Fibroblast of the aortic adventitia (primary cell): ENCODE measurements at places on chromosomes 16 and 17. TPM values are rescaled to one million over a fixed set of nuclear protein-coding genes. Genes with fewer than 3 reads are reported as not detected.

The CDH11 gene
- 397 and 695 TPM in 2 replicates for total RNA-seq

DNA sequence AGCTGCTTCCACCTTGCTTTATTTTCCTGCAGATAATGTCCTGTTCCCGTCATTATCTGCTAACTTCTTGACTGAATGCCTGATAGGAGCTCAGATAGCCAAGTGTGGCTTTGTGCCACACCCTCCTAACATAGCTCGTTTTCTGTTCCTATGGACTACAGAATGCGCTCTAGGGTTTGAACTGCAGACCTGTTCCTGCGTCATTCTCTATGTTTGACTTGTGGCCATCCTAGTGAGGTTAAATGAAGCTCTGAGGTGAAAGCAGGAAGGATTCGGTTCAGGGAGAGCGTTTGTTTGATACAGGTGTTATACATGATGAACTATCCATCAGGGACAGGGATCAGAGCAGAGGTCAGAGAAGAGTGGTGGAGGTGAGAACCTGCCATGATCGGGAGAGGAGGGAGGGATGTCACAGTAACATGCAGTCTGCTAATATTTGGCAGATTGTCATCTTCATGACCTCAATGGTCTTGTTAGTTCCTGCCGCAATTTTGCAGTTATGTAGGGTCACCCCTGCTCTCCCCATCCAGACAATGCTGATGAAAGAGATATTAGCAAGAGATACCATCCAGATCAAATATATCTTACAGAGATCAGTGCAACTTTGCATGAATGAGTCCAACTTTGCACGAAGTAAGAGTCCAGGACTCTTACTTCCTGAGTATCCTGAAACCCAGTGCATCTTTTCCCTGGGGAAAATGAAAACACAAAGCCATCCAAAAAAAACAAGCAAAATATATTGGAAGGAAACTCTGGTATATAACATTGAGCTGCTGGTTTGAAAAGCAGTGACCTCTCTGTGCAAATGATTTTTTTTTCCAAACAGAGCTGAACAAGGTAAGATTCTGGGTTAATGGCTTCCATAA lies 32.8 kb downstream of the MPHOSPH6 start:
- peak; percentile 23 for DNase-seq

The EMP2 gene
- total RNA-seq: 6.8 and 31.1 TPM in 2 replicates

The SLC52A1 gene
- 0.09 and 0.25 TPM in 2 replicates for total RNA-seq
